ENCODE measurements at places on chromosomes 12 and 14.

- no peak for DNase-seq
Measured at GRCh38 chr14:90740081-90740480, 76.1 kb downstream of the TTC7B start.

- DNase-seq, result no peak
Measured at GRCh38 chr14:88386256-88386794, 868 bp downstream of the SPATA7 start.

GRCh38 chr14:93902619-93903307 is 24.4 kb upstream of the FAM181A start:
- DNase-seq, result no peak

DNA sequence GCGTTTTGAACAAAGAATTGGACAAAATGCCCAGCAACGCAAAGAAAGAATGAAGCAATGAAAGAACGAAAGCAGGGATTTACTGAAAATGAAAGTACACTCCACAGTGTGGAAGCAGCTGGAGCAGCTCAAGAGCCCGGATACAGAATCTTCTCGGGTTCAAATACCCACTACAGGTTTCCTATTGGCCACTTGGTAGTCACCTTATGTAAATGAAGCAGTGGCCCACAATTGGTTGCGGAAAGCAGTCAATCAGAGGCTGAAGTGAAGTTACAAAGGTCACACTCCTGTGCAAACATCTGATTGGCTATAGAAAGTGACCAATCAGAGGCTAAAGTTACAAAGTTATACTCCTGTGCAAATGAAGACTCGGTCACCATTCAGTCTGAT is 15.0 kb upstream of the PPP1R13B start:
- no peak for DNase-seq

DNA sequence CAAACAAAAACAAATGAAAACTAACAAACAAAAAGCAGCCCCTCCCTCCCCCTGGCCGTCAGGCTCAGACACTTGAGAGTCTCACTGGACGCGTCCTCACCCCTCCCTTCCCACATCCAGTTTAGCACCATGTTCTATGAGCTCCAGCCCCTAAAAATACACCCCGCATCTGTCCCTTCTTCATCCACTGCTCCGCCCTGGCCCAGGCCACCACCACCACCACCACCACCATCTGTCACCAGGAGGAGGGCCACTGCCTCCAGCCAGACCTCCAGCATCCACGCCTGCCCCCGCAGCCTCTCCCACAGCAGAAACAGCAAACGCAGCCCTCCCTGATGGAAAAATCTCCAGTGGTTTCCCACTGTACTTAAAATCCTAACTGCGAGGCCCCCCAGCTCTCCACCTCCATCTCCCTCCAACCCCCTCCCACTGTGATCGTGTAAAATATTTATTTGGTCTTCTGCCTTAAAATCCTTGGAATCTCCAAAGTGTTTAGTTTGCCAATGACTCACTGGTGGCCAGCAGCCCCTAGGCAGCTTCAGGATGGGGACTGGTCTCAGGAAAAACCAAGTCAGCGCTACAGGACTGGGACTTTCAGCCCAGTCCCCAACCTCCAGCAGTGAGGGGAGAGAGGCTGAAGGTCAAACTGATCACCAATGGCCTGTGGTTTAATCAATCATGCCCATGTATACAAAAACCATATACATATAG is 95.1 kb downstream of the SCARB1 start:
- no peak for DNase-seq

DNA sequence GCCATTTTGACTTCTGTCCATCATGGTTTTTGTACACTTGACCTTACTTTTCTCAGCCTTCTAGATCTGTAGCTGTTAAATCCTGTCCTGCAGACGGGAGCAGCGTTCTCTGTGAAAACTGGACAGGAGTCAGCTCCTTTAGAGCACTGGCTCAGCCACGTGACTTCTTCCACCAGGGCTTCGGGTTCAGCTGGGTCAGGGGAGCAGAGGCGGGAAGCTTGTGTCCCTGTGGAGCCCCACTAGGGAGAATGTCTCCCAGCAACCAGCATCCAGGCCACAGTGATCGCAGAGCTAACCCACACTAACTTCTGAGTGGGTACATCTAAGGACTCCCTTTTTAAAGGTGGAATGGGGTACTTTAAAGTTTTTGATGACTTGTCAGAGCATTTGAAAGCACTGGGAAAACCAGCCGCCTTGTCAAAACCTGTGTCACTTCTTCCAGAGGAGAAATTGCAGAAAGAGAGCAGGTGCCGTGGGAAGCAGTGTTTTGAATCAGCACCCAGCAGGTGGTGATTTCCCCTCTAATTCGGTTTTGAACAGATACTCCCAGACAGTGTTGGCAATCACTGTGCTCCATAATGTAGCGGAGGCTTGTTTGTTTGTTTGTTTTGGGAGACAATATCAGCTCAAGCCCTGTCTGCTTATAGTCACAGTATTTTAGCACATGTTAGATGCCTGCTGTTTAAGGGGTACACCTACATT is 17.9 kb downstream of the DERA start:
- no peak for DNase-seq

DNA sequence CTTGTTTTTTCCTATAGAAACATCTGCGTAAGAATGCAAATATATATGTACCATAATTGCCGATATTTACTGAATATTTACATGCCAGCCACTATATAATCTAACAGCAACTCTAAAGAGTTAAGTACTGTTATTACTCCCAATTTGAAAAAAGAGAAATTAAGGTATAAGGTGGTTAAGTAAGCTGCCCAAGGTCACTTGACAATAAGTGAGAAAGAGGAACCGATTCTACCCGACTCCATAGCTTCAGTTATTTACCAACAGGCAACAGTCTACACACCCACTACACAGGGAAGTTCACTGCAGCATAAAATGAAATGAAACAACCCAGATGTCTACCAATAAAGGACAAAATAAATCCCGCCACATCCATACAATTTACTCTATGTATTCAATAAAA is 1.1 kb downstream of the MIS18BP1 start:
- no peak for DNase-seq

DNA sequence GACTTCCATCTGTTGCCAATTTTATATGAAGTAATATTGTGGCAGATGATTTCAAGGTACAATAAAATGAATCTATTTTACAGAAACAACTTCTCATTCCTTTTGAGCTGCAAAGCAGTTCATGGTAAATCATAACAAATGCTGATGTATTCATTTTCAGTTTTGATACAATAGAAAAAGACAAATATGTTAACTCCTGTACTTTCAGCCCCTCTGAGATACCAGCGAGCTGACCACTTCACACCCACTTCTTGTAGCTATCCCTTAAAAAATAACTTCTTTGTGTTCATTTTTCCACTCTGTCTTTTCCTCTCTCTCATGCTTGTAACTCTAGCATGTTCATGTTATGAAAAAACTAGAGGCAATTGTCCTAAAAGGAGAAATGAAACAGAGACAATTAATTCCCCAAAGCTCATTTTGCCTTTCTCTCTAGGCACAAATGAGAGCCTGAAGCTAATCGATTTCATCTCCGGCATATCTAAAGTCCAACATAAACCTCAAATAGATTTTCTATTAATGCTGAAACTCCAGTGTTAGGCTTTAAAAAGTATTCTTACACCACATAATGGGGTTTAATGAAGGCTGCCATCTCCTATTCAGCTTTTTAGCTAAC is 182.9 kb downstream of the C12orf42 start:
- DNase-seq, result no peak

- DNase-seq, result peak; percentile 13
Measured at GRCh38 chr12:62808166-62808879, 126.6 kb downstream of the PPM1H start.

- DNase-seq, result no peak
Measured at GRCh38 chr12:102052192-102053061, 9.4 kb downstream of the WASHC3 start.

- no peak for DNase-seq
Measured at GRCh38 chr14:91140672-91141071, 26.8 kb downstream of the DGLUCY start.

- DNase-seq, result no peak
Measured at GRCh38 chr14:63663428-63664341, 22.0 kb upstream of the WDR89 start.

- DNase-seq, result no peak
Measured at GRCh38 chr14:106185837-106186233, 659.5 kb downstream of the TMEM121 start.

DNA sequence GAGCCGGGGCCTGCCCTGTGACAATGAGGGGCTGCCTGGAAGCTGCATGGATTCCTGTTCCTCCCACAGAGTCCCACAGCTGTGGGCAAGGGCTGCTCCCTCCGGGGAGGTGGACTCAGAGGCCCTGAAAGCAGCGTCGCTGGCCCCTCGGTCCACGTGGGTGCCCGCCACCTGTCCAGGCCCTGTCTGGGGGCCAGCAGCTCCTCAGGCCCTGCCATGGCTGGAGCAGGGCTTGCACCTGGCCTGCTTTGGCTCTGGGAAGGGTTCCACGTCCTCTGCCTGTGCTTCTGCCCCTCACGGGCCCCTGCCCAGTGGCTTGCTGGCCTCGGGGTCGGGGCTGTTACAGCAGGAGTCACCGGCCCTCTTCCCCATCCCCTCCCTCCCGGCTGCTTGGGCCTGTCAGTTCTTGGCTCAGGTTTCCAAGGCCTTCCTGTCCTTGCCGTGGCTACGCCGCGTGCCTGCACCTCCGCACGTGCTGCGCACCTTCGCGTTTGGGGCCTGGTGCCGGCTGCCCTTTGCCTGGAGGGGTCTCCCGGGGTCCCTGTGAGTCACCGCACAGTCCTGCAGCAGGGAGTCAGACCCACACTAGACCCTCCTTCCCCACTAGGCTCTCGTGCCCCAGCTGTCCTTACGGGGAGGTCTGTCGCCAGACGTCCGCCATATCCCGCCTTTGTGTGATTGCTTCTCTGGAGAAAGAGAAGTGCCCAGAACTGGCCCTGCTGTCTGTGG is 5.8 kb downstream of the FBRSL1 start:
- DNase-seq, result no peak

DNA sequence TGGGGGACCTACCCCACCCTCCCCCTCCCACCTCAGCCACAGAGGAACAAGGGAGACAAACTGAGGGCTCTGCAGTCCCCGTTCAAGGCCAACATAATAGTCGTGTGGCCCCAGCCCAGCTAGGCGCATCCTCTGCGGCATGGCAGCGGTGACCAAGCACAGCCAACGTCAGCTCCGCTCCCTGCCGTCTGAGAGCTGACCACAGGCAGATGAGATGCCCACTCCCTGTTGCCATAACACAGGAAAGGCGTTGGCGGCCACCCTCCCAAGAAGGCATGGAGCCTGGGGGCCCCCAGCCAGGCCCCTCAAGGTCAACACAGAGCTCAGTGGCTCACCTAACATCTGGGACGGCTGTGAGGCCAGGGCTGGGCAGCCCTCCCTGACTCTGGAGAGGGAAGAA is 32.6 kb upstream of the UBC start:
- no peak for DNase-seq

DNA sequence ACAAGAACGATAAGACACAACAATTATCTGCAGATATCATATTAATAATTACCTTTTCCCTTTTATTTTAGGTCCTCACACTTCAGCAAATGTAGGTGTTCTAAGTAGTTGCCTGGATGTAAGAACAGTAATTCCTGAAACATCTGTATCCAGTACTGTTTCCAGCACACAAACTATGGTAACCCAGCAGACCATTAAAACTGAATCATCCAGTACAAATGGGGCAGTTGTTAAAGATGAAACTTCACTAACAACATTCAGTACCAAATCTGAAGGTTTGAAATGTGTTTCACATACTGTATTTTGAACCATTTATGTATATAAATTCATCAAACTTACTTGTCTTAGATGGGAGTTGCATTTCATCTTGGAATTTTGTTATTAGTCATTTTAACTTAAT is 31.0 kb downstream of the HCFC2 start:
- DNase-seq, result no peak

- DNase-seq, result no peak
Measured at GRCh38 chr12:19198272-19198671, 68.7 kb downstream of the PLEKHA5 start.

DNA sequence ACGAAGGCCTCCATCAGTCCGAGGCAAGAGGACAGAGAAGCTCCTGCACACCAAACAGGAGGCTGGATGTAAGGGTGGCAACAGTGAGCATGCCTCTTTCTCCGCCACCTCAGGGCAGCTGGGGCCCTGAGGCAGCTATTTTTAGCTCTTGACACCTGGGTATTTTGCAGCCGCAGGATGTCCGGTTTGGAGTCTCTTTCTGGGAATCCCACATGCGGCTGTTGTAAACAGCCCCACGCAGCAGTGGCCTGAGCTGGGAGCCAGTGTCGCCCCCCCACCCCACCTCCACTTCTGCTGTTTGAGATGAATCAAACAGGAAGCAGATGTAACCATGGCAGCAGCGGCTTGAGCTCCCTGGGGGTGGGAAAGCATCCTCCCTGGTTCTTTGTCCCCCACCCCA is 11.7 kb downstream of the HDAC7 start:
- peak; percentile 73 for DNase-seq

DNA sequence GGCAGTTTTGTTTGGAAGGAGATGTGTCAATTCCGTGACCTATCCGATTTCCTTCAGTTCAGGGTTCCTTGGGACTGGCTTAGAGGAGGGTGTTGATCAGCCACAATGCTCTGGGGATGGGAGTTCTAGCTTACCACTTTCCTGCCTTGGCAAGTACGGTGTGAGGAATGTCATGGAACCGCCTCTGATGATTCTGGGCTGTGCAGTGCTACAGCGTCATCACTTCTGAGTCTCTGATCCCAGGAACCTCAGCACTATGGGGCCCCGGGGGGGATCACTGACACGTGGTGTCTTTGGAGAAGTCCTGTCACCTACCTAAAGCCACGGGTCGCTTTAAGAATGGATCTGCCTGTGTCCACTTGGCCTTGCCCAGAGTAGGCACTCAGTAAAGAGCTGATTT is 271.5 kb upstream of the FKBP4 start:
- DNase-seq, result no peak

DNA sequence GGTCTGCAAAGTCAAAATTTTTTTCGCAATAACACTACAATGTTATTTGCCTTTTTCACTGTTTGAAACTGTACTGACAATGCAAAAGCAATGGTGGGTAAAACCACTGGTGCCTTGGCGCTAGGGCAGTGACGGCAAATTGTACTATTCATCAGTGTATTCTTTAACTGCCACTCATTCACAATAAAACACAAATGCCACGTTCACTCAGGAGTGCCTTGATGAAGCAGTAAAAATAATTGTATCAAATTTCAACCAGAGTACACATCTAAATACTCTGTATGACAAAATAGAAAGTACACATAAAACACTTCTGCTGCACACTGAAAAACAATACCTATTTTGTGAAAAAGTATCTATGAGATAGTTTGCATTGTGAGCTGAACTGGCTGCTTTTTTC is 17.8 kb downstream of the DCAF5 start:
- DNase-seq, result no peak

GRCh38 chr12:95594136-95594535 is 42.9 kb upstream of the USP44 start:
- DNase-seq, result no peak

DNA sequence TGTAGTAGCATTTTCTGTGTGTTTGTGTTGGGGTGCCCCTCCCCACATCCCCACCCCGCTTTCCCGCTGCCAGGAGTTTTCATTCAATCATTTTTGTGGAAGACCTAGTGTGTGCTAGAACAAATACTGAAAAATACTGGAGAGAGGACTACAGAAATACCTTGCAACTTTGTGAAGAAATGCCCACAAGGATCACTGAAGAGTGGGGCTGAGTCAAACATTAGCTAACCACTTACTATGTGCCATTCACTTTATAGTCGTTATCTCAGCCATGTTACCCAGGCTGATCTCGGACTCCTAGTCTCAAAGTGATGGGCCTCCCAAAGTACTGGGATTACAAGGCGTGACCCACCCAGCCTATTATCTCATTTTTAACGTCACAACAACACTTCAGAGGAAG is 559 bp upstream of the LMBR1L start:
- no peak for DNase-seq

- DNase-seq, result no peak
Measured at GRCh38 chr12:11016937-11017336, 5.5 kb downstream of the TAS2R19 start.

- DNase-seq, result no peak
Measured at GRCh38 chr12:95424271-95424994, 49.5 kb upstream of the METAP2 start.

Data from stimulated activated CD8-positive, alpha-beta memory T cell treated with anti-CD3 and anti-CD28 coated beads, Interleukin-7, amount 100 ng/mL, for 48 hours (primary cell).